Activated naive CD4-positive, alpha-beta T cell (primary cell): ENCODE measurements at places on chromosomes 13 and 19.

GRCh38 chr13:49374585-49375290 lies 69.1 kb downstream of the CAB39L start:
- no peak for DNase-seq

- no peak for DNase-seq
These were observed 127.2 kb downstream of the RAP2A start for GRCh38 chr13:97561182-97561581.

GRCh38 chr13:19185865-19186645 lies 4.4 kb upstream of the TUBA3C start:
- DNase-seq, result no peak

DNA sequence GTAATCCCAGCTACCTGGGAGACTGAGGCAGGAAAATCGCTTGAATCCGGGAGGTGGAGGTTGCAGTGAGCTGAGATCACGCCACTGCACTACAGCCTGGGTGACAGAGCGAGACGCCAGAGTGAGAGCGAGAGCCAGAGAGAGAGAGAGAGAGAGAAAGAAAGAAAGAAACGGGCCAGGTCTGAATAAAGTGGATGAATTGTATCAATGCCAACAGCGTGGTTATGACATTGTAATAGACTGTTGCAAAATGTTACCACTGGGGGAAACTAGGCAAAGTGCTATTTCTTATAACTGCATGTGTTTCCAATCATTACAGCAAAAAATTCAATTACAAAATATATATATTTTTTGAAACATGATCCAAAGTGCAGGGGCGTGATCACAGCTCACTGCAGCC lies 11.8 kb upstream of the BTBD2 start:
- no peak for DNase-seq

- peak; percentile 2 for DNase-seq
These were observed 547 bp downstream of the ABCC4 start for GRCh38 chr13:95300625-95301182.

DNA sequence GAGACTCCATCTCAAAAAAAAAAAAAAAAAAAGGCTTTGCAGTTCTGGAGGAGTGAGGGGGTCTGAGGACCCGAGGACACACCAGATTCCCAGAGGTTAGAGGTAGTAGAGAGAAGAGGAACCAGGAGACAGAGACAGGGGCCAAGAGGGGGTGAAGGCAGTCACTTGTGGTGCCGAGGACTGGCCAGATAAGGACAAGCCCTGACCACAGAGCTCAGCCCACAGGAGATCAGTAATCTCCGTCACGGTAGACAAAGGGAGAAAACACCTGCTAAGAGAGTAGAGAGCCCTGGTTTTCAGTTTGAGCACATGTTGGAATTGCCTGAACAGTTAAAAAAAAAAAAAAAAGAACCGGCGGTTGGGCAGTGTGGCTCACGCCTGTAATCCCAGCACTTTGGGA lies 1.7 kb upstream of the PRAM1 start:
- DNase-seq, result no peak

DNA sequence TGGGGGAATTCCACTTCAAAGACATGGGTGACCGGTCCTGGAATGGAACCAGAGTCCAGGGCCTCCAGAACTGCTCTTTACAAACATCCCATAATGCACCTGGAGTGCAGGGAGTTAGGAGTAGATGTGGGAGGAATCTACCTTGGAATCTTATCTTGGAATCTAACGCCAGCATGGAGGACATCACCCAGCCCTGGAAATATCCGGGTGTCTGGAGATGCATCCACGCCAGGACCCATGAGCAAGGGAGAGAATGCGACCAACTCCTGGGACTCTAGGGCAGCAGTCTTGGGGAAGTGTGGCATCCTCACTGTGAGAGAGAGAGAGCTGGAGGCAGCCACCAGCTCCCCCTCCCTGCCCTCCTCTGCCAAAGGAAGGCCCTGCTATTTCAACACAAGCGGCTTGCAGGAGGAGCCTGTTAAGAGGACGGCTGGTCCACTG lies 211.8 kb downstream of the UQCRFS1 start:
- DNase-seq, result no peak

- DNase-seq, result no peak
These were observed 4.4 kb downstream of the WASF3 start for GRCh38 chr13:26561651-26562511.
